ENCODE measurements at places on chromosomes 5 and 9.

DNA sequence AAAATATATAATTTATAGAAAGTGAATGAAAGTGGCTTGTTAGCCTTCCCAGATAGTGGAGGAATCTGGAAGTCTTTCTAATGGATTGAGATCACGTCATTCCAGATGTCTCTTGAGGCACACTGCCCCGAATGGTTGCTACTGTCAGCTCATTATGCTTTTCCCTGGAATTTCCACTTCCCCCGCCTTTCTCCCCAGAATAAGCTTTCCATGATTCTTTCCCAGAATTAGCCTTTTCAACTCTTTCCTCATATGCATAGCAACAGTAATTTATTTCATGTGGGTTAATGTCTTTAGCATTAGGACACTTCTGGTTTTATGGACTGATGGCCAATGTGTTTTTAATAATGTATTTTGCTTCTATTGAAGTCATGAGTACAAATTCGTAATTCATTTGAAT, 81.5 kb downstream of the PALM2AKAP2 start:
- no peak for DNase-seq

DNA sequence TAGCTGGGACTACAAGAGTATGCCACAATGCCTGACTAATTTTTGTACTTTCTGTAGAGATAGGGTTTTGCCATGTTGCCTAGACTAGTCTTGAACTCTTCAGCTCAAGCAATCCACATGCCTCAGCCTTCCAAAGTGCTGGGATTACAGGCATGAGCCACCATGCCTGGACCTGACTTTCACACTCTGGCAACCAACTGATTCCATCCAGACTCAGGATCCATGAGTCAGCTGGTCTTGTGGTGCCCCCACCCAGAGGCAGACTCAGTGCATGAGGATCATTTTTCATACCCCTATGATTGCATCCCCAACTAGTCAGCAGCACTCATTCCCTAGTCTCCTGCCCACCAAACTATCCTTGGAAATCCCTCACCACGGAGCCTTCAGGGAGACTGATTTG, 375.9 kb downstream of the ANXA1 start:
- no peak for DNase-seq

GRCh38 chr5:86374611-86375010, 243.1 kb upstream of the COX7C start:
- DNase-seq = no peak

DNA sequence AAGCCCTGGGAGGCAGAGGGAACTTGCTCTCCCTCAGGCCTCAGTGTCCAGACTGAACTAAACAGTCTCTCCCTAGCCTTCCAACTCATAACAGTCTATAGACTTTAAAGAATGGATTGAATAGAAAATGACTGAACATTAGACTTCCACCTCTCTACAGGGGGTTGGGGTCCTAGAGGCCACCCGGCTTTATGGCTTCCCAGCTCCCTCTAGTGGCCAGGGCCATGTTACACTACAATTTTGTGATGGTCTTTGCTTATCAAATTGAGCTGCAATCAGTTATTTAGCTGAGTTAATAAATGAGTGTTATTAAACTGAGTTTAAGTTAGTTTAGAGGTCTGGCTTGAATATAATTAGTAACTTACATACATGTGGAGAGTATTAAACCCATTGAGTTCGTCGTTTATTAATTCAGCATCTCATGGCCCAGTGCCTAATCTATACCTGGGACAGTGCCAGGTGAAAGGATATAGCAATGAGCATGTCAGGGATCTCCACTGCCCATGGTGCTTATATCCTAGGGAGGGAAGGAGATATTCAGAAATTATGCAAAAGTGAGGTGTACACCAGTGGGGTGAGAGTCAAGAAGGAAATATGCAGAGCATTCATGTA, 105.2 kb downstream of the SH3TC2 start:
- peak; percentile 1 for DNase-seq

GRCh38 chr5:163508753-163509152, 3.3 kb downstream of the MAT2B start:
- no peak for DNase-seq

DNA sequence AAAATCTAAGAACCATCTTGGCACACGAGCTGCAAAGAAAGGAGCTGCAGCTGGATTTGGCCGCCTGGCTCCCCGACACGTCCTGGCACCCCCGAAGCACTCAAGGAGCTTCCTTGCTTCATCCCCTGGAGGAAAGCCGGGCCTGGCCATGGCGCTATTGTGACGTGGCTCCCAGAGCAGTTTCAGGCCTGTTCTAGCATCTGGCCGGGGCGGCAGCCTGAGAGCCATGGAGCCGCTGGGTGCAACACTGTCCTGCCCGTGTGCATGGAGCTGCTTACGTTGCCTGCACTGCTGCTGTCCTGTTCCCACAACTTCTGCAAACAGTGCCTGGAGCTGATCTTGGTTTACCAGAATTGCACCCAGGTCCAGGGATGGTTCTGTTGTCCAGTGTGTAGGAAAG, 63.5 kb downstream of the PTPDC1 start:
- DNase-seq = no peak

GRCh38 chr9:108645520-108645919, 210.3 kb downstream of the ACTL7B start:
- DNase-seq = no peak

GRCh38 chr9:106982636-106983035, 119.7 kb downstream of the ZNF462 start:
- DNase-seq = no peak

DNA sequence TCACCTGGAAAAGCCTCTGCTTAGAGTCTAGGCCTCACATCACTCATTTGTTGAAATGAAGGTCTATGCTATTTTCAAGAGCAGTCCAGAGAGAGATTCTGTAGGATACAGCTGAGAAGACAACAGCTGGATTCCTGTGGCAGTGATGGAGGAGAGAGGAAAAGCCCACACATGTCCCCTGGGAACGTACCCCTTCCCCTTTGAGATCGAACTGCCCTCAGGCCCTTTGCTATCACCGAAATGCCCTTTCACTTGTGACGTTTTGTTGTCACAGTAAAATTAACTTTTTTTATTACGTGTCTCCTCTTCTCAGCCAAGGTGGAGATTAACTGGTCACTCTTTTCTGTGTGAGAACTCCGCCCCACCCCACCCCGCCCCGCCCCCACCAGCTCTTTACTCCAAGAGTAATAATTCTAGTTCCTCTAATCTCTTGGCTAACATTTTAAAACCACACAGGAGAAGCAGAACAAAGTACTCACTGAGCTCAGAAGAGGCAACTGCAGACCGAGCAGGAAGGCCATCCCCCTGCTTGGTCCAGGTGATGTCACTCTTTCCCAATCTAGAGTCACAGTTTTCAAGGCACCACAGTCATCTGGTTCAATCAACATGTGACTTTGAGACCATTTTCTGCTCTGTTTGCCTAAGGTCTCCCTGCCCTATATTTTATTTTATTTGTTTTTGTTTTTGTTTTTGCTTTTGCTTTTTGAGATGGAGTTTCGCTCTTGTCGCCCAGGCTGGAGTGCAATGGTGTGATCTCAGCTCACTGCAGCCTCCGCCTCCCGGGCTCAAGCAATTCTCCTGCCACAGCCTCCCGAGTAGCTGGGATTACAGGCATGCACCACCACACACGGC, 105.6 kb downstream of the SUSD1 start:
- DNase-seq = no peak

DNA sequence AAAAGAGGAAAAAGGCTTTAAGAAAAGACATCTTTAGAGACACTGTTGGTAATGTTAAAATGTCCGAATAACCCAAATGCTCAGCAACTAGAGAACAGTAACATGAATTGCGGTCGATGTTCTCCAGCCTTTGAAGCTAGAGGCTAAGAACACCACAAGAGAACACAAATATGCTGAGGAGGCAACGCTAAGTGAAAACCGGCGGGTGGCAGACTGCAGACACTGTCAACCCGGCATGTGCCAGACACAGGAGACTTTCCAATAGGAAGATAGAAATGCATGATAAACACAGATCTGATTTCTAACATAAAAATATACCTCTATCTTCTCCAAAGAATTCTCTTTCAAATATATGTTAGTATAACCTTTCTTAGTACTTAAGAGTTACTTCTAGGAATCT, 18.4 kb upstream of the DDX41 start:
- no peak for DNase-seq

DNA sequence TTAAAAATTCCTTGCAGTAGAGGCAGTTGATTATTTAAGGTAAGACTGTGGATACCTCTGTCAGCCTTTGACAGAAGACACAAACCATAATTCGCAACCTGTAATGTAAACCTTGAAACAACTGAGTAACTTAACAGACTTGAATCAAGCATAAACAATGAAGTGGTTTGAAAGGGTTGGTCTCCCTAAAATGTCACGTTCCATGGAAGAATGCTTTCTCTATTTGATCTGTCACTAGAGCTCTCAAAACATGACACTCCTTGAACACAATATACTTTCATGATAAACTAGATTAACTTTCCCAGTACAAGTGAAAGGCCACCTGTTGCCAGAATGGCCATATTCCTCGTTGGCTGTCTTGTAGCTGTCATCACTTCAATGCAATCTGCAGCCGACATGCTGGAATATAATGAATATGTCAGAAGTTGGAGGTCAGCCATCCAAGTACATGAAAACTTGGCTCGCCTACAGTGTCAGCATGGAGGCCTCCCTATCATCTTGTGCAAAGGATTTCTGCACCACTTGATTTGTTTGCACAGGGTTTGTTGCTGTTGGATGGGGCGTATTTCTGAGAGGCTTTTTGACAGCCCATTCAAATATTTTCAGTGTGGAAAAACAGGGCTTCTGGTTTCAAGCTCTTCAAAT, 228.0 kb downstream of the TLE4 start:
- no peak for DNase-seq

DNA sequence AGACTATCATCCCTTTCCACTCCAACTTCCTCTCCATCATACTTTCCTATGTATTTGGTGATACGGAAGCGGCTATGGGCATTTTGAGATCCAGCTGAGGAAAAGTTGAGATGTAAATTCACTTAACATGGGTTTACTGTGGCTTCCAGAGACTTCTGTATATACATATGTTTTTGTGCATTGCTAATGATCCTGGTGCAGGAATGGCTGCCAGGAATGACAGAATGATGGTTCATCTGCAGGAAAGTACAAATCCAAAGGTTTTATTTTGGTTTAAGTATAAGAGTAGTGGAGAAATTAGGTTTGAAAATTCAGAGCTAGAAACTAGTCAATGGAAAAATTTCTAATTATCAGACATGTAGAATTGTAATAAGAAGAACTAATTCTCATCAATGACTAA, 95.0 kb upstream of the PAM start:
- DNase-seq = no peak

DNA sequence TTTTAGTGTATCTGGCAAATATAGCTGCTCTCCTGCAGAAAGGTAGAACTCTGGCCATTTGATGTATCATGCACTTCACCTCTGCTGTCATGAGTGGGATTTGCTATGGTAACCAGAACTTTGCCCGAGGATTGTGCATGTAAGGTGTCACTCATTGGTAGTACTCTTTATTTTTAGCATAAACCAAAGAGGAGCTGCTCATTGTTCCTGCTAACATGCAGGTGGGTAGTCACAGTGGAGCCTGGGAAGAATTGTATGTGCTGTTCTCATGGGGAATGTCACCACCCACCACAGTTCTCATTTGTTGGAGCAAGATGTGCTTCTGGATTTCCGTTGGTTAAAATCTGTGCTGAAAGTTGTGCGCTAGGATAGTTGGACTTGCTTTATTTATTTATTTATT, 12.3 kb downstream of the PDZD2 start:
- DNase-seq = no peak

GRCh38 chr5:54713923-54714581, 196.5 kb downstream of the SNX18 start:
- no peak for DNase-seq

DNA sequence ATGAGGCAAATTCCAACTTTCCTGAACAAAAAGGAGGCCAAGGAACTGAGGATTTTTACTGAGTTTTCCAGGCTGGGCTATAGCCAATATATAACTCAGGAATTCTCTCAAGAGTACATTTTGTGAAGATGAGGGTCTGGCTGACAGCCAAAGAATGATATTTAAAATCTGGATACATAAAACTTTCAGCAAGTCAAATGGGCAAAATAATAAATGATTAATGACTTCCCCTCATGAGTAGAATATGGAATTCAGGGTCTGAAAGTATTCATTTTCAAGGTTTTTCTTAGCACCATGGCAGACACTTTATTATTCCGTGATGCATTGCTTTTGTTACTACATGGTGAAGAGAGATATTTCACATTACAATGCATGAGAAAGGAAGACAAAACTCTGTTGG, 7.8 kb downstream of the FAM81B start:
- no peak for DNase-seq

- DNase-seq = no peak
Observed at GRCh38 chr5:78930721-78931120, 54.4 kb downstream of the ARSB start.

DNA sequence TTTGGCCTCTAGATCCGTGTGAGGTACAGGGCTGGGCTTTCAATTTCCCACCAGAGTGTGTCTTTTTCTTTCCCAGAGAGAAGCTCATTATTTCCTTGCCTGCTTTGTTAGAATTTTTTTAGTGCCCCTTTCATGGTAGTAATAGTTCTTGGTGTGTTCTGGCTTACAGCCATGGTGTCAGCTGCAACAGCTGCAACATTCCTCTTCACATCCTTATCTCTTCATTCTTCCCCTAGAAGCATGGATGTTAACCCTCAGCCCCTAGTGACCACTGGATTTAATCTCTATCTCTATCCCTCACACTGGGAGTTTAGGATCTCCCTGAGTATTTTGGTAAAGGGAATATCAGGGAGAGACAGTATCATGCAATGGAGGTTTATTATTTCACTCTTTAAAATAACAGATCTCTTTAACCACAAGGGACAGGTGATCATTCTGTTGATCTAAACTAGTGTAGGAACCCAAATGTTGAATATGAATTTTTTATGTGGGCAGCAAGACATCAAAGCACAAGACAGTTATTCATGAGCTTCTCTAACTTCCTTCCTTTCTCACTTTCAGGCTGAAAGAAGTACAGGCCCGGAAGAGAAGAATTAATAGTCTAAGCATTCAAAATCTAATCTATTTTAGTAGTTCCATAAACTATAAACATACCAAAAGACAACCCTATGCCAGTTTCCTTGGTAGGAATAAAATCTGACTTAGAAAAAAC, 160.2 kb downstream of the FAM170A start:
- no peak for DNase-seq

DNA sequence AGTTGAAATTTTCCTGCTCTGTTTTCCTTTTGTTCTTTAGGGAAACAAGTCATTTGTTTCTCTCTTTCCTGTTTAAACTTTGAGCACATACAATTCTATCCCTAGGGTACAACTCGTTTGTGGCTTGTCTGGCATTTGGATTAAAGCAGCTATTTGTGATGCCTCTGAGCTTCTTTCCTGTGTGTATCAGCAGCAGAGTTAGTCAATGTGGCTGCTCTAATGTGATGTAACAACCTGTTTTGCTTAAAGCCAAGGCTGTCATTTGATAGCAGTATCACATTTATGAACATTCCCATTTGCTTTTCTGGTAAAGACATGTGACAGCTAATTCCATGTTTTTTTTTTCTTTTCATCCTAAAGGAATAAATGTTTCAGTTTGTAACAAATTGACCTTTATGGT, 314.3 kb upstream of the CHD1 start:
- no peak for DNase-seq

All from KG1 (cell line).